ENCODE measurements at places on chromosomes 2 and 18.

GRCh38 chr2:218217360-218218267, 625 bp downstream of the ARPC2 start:
- DNase-seq = peak; percentile 35

DNA sequence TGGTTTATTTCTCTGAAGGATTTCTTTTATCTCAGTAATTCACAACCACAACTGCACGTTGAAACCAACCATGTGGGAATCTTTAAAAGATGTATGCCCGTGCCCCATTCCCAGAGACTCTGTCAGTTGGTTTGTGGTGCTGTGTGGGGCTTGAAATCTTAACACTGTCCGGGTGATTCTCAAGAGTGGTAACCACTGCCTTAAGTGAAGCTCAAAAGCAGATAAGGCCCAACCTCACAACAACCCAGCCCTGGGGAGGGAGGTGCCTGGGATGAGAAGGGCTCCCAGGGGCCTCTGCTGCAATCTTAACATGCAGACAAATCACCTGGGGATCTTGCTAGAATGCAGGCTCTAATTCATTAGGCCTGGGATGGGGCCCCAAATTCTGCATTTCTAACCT, 13.4 kb downstream of the AOX1 start:
- DNase-seq = no peak

DNA sequence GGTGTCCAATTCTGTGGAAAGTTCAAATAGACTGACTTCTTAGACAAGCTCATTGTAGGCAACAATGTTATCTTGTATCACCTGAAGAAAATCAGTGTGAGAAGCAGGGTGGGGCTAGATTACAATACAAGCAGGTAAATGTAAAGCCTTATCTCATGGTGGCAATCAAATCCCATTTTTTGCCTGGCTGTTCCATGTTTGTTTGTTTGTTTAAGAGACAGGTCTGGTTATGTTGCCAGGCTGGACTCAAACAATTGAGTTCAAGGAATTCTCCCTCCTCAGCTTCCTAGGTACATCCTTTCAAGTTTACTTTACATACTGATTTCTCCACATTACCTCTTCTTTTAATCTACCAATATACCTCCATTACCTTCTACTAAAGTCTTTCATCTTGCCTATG, 464.6 kb downstream of the LRP1B start:
- DNase-seq = no peak

DNA sequence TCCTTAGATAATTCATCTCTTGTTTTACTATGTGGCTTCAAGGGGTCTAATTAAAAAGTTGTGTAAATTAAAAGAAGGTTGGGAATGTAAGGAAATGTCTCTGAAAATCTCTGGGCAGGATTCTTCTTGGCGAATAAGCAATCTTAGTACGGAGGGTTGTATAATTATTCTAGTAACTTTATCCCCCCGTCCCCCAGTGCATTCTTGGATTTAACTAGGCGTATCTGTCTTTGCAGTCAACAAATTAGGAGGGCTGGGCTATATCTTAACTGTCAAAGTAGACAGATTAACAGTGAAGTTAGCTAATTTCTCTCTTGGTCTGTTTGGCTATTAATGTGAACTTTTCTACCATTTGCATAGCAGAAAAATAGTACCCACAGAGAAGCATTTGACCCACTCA, 329.8 kb upstream of the THUMPD2 start:
- DNase-seq = no peak

- DNase-seq = no peak
Observed at GRCh38 chr18:22347606-22348511, 69.9 kb downstream of the CTAGE1 start.

DNA sequence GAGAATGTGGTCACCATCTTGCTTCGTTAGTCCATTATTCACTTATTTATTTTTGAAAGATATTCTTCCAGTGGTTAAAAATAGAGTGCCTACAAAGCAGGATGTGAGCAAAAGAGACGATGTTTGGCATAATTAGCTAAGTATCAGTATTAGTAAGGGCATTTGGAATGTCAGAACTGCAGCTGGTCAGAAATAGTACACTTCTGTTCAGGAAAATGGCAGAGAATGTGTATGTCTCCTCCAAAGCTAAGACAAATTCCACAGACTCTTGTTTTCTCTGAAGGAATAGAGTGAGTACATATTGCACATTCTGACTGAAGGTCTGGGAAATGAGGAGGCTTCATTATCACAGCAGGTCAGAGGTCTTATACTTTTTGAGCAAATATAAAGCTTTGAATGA, 209.0 kb downstream of the L3MBTL4 start:
- DNase-seq = no peak

DNA sequence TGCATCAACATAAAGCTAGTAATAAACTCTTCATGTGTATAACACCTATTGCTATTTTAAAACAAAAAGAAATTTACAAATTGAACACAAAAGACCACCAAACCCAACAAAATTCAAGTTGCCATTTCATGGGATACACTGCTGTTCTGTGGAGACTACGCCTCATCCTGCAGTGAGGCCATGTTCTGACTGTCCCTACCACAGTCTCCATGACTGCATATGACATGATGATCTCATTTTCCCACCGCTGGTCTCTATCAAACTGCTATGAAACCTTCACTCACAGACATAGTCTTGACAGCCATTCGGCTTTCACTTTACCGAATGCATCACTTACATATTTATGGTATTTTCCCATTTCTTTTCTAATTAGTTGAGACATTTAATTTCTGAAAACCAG, 21.2 kb upstream of the VWA3B start:
- DNase-seq = no peak

- DNase-seq = no peak
Observed at GRCh38 chr2:231161877-231162329, 36.5 kb upstream of the ARMC9 start.

GRCh38 chr2:236177604-236177966, 9.4 kb upstream of the GBX2 start:
- no peak for DNase-seq

All from thymus (tissue), 14 donors.